ENCODE measurements at places on chromosomes 11 and 22.
A peak's percentile ranks its signal among the peaks of the same experiment; 100 is the strongest.

- DNase-seq: no peak
These were observed 73.8 kb downstream of the FAM76B start for GRCh38 chr11:95715777-95716241.

DNA sequence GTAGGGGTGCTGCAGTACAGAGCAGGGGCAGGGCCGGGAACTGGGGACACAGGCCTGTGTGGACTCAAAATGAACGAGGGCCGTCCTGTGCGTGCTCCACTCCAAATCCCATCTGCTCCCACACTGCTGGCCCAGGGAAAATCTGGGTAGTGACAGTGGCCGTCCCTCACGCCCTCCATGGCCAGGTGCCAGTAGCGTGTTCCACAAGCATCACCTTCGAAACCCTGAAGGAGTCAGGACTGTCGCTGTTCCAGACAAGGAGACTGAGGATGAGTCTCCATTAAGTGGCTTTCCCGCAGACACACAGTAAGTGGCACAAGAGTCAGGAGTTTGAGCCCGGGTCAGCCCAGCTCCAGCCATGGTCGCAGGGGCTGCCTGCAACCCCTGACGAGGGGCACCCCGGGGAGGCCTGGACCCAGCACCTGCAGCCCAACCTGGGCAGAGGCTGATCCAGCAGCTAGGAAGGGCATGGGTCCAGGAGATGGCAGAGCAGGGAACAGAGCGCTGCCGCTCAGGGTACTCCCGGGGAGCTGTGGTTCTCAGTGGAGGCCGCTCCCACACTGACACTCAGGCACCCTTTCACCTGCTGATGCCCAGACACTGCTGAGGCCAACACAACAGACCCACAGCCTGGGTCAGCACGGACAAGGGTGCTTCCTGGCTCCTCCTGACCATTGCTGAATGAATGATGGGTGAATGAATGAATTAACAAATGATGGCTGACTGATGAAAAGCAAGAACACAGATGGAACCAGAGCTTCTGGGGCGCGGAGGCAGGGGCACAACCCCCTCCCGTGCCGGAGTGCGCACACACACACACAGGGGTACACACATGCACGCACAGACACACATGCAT lies 35.3 kb downstream of the IGF2 start:
- DNase-seq: peak; percentile 53

DNA sequence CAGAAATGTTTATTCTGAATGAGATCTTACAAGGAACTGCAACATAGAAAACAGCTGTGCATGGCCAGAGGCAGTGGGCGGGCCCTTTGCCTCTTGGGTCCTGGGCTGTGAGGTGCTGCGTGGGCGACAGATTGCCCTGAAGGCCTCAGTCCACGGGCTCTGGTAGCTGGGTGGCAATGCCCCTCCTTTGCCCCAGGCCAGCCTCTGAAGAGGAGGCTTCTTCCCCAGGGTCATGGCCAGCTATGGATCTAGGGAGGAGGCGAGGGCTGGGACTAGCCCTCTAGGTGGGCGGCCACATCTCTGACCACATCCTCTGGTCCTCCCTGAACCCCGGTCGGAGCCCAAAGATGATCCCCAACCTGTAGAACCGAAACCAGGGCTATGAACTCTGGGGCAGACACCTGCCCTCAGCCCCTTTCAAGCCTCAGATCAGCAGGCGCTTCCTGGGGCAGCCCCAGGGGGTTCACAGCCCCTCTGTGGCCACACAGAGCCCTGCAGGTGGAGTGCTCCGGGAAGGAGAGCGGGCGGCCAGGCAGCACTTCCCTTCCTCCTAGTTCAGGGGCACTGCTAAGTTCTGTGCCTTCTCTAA lies 6.6 kb upstream of the CDC42BPG start:
- no peak for DNase-seq

DNA sequence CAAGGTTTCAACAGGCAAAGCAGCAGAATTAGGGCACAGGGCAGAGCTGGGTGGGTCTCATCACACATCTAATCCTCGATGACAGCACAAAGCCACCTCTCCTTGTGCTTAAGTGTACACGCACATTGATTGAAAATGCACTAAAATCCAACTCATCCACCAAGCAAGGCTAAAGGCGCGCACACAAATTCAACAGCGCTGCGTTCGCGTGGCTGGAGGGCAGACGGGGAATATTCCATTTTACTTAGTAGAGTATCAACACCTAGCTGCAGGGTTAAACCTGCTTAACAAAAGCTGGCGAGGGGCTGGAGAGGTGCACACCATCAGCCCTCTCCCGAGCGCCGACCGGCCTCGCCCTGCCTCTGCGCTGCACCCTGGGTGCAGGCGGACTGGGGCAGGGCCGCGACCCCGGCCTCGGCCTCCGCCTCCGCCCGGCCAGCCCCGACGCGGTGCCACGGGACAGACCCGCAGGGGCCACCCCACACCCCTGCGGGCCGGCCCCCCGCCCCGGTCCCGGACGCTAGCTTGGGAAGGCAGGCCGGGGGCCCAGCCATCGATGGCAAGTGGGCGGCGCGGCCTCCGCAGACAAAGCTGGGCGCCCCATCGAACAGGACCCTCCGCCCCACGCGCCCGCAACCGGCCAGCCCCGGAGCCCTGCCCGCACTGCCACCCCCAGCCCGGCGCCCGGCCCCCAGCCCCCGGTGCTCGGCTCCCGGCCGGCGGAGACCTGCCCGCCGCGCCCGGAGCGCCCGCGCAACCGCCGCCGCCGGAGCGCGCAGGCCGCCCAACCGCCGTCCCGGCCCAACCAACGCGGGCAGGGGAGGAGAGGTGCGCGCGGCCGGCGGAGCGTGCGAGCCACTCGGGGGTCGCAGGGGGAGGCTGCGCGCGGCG lies 929 bp downstream of the PRDM10 start:
- DNase-seq: peak; percentile 77

DNA sequence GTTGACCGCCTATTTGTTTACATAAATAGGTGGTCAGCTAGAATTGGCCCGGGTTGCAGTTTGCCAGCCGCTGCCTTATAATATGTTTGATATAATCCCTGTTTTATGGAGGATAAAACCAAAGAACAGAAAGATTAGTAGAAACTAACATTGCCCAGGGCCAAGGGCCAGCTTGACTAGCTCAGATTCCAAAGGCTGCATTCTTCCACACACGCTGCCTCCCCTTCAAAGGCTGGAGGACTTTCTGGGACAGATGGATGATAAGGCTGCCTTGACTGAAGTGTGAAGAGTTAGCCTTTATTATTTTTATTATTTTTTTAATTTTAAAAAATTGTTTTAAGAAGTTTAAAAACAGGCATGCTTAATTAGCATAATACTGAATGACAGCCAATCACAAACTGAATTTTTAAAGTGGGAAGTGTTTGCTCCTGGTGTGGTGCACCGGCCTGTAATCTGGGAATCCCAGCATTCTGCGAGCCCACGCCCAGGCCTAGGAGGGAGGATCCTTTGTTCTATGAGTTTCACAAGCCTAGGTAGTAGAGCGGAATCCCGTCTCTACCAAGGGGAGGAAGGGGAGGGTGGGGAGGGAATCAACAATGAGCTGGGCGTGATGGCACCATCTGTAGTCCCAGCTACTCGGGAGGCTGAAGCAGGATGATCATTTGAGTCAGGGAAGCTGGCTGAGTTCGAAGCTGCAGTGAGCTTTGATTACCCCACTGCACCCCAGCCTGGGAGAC lies 114.9 kb downstream of the NAV2 start:
- no peak for DNase-seq

DNA sequence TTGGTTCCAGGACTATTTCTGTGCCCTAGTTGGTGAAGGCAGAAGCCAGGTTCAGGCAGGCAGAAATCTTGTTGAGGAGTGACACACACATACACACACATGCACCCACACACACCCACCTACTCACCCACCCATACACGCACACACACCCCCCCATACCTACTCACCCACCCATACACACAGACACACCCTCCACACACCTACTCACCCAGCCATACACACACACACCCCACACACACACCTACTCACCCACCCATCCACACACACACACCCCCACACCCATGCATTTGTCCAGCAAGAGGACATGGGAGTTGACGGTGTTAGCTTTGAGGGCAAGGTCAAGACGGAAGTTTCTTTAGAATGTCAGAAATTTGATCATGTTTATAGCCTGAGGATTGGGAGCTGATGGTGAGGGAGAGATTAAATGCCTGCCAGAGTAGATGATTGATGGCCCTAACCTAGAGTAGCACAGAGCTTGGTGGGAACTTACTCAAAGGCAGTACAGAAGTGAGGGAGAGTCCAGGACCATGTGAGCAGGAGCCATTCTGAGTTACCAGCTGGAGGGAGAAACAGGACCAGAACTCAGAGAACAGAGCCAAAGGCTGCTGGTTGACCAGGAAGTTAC lies 68.9 kb downstream of the CYB5R2 start:
- DNase-seq: no peak

- DNase-seq: no peak
These were observed 3.7 kb upstream of the HEPHL1 start for GRCh38 chr11:94017446-94017845.

GRCh38 chr11:124114942-124115781 lies at the start of gene VWA5A:
VWA5A (plus strand) TSS chr11:124115450; CDS start chr11:124117512, 2,062 bp downstream.
- DNase-seq: peak; percentile 87

DNA sequence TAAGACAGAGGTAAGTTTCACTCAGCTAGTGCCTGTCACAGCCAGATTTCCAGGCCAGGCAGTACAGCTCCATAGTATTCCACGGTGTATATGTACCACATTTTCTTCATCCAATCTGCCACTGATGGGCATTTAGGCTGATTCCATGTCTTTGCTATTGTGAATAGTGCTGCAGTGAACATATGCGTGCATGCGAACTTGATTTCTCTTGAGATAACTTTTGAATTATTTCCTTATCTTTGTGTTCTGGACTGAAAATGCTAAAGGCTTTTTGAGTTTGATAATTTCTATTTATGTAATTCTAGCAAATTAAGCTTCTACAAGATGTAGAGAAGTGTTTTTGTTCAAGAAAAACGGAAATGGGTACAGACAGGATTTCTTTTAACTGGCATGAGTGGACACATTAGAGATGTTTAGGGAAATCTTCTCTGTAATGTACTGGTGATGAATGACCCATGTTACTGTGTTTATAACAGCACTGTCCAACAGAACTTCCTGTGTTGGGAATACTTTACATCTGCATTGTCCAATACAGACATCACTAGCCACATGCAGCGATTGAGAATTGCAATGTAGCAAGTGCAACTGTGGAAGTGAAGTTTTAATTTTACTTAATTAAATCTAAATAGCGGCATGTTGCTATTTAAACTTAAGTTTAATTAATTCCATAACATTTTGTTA lies 151.3 kb downstream of the CADM1 start:
- DNase-seq: no peak

GRCh38 chr11:7020183-7020917 lies at the start of the genes NLRP14 and ZNF214:
NLRP14 (plus strand) TSS chr11:7020479; CDS start chr11:7038587, 18,108 bp downstream.
ZNF214 (minus strand) TSS chr11:7020346; CDS start chr11:7002835, 17,511 bp downstream.
- DNase-seq: peak; percentile 85

GRCh38 chr11:92455210-92455790 lies 230.7 kb downstream of the FAT3 start:
- DNase-seq: no peak

GRCh38 chr11:108115500-108116140 lies 5.7 kb upstream of the ACAT1 start:
- DNase-seq: peak; percentile 88

DNA sequence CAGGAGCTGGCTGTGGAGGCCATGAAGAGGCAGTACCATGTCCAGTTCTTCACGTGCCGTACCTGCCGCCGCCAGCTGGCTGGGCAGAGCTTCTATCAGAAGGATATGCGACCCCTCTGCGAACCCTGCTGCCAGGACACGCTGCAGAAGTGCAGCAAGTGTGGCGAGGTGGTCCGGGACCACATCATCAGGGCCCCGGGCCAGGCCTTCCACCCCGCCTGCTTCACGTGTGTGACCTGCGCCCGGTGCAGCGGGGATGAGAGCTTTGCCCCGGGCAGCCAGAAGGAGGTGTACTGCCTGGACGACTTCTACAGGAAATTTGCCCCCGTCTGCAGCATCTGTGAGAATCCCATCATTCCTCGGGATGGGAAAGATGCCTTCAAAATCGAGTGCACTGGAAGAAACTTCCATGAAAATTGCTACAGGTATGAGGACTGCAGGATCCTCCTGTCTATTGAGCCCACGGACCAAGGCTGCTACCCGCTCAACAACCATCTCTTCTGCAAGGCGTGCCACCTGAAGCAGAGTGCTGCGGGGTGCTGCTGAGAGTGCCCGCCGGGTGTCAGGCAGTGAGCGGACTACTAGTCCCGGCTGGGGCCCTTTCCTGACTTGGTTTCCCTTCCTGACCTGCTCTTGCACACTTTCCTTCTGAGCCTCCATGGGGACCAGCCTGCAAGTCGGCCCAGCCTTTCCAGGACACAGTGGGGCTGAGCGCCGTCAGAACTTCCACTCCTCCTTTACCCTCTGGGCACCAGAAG lies 22.0 kb upstream of the PHF21A start:
- DNase-seq: no peak

- peak; percentile 71 for DNase-seq
These were observed 6.8 kb downstream of the MALAT1 start for GRCh38 chr11:65505466-65506289.

DNA sequence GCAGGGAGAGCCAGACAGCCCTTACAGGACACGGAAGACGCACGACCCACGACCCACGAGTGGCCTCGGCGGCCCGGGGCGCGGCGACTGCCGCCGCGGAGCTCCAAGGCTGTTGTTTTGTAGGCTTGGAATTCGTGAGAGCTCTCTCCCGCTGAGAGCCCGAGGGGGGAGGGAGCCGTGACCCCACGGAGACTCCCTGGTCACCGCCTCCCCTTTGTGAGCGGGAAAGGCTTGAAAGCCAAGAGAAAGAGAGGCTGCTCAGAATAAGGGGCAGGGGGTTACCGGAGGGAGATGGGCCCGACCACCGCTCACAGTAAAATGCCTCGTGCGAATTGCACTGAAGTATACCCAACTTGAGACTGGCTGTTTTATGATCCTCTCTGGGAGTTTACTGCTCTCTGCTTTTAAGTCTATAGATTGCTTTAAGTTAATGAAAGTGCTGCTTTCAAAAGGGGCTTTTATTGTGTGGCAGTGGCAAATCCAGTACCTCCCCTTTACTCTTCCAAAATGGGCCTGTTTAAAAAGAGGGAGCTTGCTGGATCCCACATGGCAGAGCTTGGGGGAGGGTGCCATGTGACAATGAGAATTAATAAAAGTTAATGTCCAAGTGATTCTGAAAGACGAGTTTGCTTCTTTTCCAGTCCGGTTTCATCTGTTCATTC lies 2.9 kb downstream of the PKNOX2 start:
- DNase-seq: no peak

- no peak for DNase-seq
These were observed 13.3 kb upstream of the CD81 start for GRCh38 chr11:2363577-2364370.

GRCh38 chr11:111540937-111541253 lies 375 bp downstream of the LAYN start:
- DNase-seq: no peak

- DNase-seq: no peak
These were observed 1331.1 kb upstream of the RAG2 start for GRCh38 chr11:37929100-37929653.

DNA sequence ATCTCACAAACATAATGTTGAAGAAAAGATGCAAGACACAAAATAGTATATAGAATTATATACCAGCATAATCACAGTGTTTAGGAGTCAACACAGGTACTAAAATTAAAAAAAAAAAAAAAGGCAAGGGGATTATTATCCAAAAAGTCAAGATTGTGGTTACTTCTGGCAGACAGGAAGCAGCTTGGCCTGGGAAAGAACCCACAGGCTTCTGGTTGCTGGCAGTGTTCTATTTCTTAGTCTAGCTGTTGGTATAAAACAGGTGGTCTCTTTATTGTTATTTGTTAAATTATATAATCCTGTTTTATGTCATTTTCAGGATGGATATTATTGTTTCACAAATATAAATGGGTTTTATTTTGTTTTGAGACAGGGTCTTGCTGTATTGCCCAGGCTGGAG lies 54.0 kb downstream of the C11orf58 start:
- DNase-seq: no peak

Measured in cardiac septum (tissue), 1 donor.